ENCODE measurements at places on chromosomes 1 and 21.

- no peak for DNase-seq
Measured at GRCh38 chr1:212670301-212670700, 29.3 kb downstream of the BATF3 start.

DNA sequence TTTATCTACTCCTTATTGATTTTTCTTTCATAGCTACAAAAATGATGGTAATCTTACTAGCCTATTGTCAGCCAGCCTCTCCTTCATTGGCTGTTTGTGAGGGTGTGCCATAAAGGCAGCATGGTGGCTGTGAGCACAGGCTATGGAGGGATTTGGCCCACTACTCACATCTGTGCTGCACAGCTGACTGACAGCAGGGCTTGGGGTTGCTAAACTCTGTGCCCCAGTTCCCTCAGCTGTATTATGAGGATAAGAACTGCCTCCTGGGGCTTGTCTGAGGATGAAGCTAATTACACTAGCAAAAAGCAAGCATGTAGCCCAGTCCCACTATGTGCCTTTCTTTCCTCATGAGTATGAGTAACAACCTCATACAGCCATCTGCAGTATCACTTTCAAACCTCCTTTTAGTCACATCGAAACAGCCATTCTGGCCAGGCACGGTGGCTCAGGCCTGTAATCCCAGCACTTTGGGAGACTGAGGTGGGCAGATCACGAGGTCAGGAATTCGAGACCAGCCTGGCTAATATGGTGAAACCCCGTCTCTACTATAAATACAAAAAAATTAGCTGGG, 66.2 kb downstream of the COQ8A start:
- DNase-seq, result no peak

GRCh38 chr1:206794294-206794908, 22.1 kb upstream of the IL10 start:
- DNase-seq, result peak; percentile 76

GRCh38 chr1:214801191-214801590, 198.2 kb downstream of the CENPF start:
- no peak for DNase-seq

DNA sequence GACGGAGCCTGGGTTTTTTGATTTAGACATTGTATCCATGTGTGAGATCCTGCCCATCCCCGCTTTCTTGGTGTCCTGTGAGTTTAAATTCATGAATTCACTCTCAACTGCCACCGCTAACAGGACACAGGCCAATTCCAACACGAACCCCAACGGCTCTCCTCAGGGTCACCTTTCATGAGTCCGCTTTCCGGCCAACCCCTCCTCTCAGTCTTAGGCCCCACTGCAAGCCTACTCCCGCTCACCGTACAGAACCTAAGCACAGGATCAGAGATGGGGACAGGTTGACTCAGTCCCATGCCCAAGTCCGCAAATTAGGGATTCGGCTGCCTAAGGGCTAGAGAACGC, 238 bp upstream of the SCP2 start:
- no peak for DNase-seq

DNA sequence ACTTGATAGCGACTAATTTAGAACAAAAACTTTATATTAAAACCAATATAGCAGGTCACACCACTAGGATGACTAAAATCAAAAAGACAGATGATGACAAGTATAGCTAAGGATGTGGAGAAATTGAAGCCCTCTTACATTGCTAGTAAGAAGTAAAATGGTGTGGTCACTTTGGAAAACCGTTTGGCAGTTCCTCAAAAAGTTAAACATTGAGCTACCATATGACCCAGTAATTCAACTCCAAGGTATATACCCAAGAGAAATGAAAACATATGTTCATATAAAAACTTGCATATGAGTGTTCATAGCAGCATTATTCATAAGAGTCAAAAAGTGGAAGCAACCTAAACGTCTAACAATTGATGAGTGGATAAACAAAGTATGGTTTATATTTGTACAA, 13.0 kb upstream of the SERINC2 start:
- no peak for DNase-seq

DNA sequence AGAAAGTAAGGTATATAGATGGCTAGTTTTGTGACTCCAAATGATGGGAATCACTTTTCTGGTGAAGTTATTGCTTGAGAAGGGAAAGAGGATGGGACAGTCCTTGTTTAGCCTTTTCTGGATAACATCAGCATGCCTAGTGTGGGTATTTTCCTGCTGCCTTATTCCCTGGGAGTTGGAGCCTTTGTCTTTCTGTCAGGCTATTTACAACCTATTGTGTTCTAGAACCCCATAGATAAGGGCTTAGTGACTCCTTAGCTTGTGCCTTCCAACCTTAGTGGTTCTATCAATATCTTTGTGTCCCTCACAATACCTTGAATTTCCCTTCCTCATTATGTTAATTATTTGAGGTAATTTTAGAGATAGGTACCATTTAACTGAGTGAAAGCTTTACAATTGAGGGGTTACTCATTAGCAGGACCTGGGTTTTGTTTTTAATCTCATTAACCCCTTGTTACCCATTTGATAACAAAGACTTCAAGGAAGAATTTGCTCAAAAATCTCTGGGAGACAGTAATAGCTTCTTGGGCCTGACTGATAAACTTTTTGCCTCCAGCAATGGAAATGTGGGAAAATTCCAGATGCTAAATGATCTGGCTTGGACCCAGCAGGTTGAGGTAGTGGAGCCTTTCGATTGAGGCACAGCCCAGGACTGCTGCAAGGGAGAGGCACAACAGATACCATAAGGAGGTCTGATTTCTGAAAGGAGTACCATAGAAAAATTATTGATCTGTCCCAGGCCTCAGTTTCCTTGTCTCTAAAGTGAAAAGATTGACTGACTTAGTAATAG, 49.0 kb downstream of the CACHD1 start:
- DNase-seq, result no peak

DNA sequence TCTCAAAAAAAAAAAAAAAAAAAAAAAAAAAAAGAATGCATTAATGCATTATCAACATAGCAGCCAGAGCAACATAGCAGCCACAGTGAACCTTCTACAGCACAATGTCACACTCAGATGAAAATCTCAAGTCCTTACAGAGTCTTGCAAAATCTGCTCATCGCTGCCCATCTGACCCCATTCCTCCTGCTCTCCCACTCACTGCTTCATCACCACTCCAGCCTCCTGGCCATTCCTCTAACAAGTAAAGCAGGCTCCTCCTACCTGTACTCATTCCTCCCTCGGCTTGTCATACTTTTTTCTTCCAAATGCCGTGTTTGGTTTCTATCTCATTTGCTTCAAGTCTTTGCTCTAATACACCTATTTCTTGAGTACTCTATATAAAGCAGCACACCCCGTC, 29.5 kb downstream of the BRINP2 start:
- no peak for DNase-seq

- DNase-seq, result no peak
Measured at GRCh38 chr1:9877962-9878361, 32.1 kb downstream of the CTNNBIP1 start.

DNA sequence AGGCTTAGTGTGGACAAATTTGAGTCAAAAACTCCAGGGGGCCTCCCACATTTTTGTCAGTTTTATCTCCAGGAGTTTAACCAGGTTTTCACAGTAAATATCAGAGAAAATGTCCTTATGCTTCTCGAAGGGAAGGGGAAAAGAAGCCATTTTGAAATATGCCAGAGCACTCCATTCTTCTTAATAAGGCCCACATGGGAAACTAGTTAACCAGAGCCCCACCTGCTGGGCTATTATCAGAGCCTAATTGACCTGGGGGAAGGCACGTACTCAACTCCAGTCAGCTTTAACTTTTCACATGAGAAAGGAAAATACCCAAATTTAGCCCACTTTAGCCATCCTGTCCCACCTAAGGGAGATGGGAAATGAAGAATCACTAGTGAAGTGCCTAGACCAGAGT, 296.3 kb downstream of the PTBP2 start:
- no peak for DNase-seq

GRCh38 chr1:104745875-104746274, 996.2 kb downstream of the AMY1C start:
- DNase-seq, result no peak

DNA sequence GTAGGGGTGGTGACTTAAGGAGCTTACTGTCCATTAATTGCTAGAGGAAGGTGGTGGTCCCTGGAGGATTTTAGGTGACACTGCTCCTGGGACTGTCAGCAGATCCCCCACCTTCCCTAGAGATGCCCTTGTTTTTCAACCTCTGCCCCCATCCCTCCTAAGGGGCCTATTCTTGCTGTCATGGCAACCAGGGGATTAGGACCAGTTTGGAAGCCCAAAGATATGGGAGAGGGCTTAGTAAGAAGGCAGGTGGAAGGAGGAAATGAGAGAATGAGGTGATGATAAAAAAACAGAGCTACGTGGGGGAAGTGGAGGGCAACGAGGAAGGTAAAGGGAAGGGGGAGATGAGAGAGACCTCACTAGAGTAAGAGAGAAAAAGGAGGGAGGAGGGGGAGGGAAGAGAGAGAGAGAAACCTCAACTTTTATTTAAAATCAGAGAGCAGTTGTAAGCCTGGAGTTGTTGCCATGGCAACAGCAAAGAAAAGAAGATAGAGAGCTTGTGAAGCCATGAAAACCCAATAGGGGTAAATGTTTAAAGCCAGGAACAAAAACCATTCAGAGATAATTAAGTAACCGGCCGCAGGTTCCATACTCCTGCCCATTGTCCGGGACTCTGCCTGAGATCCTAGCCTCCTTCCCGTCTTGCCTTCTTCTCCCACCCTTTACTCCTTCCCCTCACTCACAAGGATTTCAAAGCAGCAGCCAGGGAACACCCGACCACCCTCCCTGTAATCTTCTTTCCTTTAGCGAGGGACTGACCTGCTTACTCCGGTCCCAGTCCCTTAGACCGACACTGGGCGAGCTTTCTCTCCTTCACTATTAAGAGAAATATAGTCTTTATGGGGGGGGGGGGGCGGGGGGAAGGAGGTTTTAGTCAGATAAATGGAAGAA, 20.6 kb downstream of the KIRREL1 start:
- DNase-seq, result no peak

DNA sequence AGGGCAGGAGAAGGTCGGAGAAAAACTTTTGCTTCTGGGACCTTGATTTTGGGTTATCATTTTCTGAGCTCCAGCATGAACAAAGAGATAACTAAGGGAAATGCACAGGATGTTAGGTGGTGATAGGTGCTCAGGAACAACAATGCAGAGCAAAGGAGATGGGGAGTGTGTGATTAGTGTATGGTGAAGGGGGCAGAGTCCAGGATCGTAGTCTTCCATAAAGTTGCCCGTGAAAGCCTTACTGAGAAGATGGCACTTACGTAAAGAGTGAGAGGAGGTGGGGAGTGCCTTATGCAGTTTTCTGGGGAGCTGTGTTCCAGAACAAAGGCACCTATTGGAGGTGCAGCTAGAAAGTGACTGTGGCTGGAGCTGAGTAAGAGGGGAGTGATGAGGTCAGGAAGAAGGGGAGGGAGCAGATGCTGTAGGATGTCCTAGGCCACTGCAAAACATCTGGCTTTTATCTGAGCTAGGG, 11.6 kb downstream of the KCNK1 start:
- no peak for DNase-seq

- no peak for DNase-seq
Measured at GRCh38 chr1:235105051-235106043, 23.3 kb downstream of the TOMM20 start.

- peak; percentile 45 for DNase-seq
Measured at GRCh38 chr1:235883261-235883927, 16.7 kb upstream of the LYST start.

DNA sequence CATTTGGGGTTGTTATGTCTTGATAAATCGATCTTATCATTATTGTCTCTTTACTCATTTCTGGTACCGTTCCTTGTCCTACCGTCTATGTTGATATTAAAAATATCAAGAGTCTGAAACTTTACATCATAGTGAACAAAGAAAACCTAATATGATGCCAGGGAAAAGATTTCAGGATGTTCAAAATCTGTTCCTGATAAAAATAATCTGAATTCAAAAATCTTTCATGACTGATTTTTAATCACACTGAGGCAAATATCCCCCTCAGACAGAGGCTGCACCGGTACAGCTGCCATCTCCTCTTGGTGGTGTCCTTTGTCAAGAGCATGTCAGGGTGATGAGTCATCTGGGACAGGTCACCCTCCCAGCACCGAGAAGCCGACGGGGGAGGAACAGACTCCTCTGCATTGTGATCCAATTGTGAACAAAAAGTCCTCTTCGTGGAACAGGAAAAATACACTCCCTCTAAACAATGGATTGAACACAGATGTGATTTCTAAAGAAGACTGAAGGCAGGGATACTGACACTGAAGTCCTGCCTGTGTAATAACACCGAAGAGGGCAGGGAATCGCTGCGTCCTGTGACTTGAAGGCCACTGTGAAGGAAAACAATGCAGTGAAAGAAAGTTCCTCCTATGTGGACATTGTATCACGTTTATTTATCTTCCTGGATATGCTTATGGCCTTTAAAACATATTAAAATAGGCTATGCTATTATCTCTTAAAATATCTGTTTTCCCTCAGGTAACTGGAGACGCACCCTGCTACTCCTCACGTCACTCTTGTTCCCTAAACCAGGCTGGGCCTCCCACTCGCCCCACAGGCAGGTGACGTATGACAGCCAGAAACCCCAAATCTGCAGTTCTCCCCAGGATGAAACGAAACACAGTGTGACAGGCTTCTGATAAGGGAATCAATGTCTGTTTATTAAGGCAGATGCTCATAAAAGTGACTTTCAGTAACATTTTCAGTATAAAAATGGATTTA, 4.3 kb upstream of the SPATC1L start:
- DNase-seq, result no peak

- peak; percentile 74 for DNase-seq
Measured at GRCh38 chr1:235326719-235327558, 1.0 kb downstream of the ARID4B start.

GRCh38 chr1:154427173-154428139, 22.3 kb downstream of the IL6R start:
- DNase-seq, result no peak

GRCh38 chr21:32426066-32426465, 13.6 kb downstream of the EVA1C start:
- DNase-seq, result no peak

- no peak for DNase-seq
Measured at GRCh38 chr1:34356853-34357252, 180.1 kb downstream of the C1orf94 start.

DNA sequence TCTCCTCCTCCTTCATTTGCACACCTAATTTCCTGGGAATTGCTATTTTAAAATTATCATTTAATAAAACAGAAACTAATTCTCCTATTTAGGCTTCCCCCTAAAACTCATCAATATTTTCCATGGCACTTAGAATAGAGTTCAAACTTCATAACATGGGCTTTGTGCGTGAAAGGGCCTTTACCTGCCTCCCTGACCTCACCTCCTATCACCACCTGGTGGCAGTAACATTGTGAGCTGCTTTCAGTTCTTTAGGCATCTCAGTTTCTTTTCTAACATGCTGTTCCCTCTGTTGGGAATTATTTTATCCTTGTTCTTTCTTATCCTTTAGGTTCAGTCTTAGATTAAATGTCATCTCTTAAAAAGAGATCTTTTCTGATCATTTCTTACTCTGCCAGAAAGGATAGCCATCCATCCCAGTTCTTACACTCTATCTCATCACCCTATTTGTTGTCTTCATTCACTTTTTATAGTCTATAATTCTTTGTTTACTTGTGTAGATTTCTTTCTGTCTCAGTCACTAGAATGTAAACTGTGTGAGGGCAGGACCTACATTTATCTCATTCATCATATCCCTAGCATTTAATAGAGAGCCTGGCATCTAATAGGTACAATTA, 133.8 kb upstream of the KIAA1614 start:
- peak; percentile 3 for DNase-seq

Measured in stimulated activated CD4-positive, alpha-beta T cell treated with anti-CD3 and anti-CD28 coated beads, Interleukin-15, amount 100 ng/mL, for 24 hours (primary cell).